ENCODE measurements at places on chromosomes 13 and 19. TPM values are rescaled to one million over a fixed set of nuclear protein-coding genes. Genes with fewer than 3 reads are reported as not detected.

Gene GAPDHS
- not detected for total RNA-seq

Gene MTUS2
- total RNA-seq, result 0.36 TPM

Gene ZNF253
- 4.0 TPM for total RNA-seq

Gene SLC25A42
- 5.6 TPM for total RNA-seq

Gene AP1M1
- total RNA-seq, result 49.5 TPM

- peak overlapping the region; percentile 71 for H3K27ac ChIP-seq
- H3K4me3 ChIP-seq, result no peak overlapping the region
- peaks cover 28% of the 10 kb centered on the region for H3K4me1 ChIP-seq
Measured at GRCh38 chr13:30409886-30410704, 12.2 kb upstream of the UBE2L5 start.

GRCh38 chr13:103640606-103641005 lies 574.4 kb upstream of the SLC10A2 start:
- DNase-seq, result no peak
- no peaks in the 10 kb centered on the region for H3K27me3 ChIP-seq
- H3K27ac ChIP-seq, result no peak overlapping the region
- no peak overlapping the region for H3K4me3 ChIP-seq
- no peaks in the 10 kb centered on the region for H3K4me1 ChIP-seq

- no peak overlapping the region for H3K27ac ChIP-seq
- no peak for DNase-seq
- peaks cover 17% of the 10 kb centered on the region for H3K4me1 ChIP-seq
- H3K36me3 ChIP-seq, result no peaks in the 10 kb centered on the region
- no peak overlapping the region for H3K4me3 ChIP-seq
Measured at GRCh38 chr13:99058527-99059495, 80.9 kb upstream of the DOCK9 start.

DNA sequence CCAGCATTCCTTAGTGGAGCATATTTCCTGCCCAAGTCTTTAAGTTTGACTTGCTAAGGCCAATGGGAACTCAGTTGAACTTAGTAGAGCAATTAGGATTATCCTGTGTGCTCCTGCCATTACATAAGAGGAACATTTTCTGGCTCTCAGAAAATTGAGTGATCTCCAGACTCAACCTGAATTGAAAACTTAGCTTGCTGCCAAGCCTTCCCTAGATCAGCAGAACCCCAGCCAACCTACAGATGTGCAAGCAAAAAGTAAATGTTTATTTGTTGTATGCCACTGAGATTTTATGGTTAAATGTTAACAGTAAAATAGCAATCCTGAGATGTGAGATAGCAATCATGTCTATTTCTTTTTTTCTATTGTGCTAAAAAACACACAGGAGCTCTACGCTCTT lies 350.9 kb downstream of the OLFM4 start:
- no peak overlapping the region for H3K4me3 ChIP-seq
- no peak for DNase-seq
- no peaks in the 10 kb centered on the region for H3K27me3 ChIP-seq
- H3K27ac ChIP-seq, result no peak overlapping the region
- H3K4me1 ChIP-seq, result no peaks in the 10 kb centered on the region
- no peaks in the 10 kb centered on the region for H3K36me3 ChIP-seq

DNA sequence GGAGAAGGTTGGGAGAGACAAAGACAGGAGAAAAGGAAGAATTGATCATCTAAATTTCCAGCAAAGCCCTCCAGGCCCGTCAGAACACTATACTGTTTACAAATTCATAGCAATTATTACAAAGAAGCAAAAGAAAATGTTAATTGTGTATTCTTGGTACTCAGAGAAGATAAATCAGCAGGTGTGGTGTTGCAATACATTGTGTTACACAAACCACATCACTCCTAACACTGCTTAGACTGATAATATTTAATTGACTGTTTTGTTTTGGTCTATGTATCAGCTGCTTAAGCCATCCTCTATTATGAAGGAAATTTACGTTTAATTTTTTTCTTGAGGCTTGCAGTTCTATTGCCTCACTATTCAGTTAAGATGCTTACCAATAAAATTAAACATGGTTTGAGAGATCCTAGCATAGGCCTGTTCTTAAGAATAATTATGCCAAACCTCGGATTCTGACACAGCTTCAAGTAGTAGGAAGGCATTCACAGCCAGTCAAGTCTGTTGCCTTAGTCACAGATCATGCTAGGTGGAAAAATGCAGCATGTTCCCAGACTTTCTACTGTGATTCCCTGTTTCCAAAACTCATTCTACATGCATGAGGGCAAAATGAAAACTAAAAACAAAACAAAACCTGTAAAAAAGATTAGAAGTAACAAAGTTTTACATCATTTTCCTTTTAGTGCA lies 129.2 kb downstream of the TBC1D4 start:
- no peaks in the 10 kb centered on the region for H3K27me3 ChIP-seq
- peaks cover 55% of the 10 kb centered on the region for H3K4me1 ChIP-seq
- no peak for DNase-seq
- peak overlapping the region; percentile 12 for H3K27ac ChIP-seq
- H3K36me3 ChIP-seq, result peaks cover 2% of the 10 kb centered on the region

DNA sequence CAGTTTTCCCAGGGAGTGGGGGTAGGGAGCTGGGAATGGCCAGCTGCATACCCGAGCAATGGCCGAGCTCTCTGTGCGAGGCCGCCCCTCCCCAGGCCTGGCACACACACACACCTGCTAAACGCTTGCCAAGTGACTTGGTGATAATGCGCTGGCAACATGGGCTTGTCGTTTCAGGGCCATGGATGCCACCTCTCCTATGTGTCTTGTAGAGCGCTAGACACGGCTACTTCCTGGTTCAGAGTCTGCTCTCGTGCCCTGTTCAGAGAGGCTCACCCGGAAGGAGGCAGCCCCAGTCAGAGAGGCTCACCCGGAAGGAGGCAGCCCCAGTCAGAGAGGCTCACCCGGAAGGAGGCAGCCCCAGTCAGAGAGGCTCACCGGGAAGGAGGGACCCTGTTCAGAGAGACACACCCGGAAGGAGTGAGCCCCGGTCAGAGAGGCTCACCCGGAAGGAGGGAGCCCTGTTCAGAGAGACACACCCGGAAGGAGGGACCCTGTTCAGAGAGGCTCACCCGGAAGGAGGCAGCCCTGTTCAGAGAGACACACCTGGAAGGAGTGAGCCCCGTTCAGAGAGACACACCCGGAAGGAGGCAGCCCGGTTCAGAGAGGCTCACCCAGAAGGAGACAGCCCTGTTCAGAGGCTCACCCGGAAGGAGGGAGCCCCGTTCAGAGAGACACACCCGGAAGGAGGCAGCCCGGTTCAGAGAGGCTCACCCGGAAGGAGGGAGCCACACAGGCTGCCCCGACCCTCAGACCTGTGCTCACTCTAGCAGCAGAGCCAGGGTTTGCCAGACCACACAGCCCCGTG lies 4.2 kb downstream of the ADPRHL1 start:
- peaks cover 7% of the 10 kb centered on the region for H3K4me1 ChIP-seq
- H3K27me3 ChIP-seq, result no peaks in the 10 kb centered on the region
- H3K36me3 ChIP-seq, result peaks cover 3% of the 10 kb centered on the region
- H3K4me3 ChIP-seq, result peak overlapping the region; percentile 65
- DNase-seq, result peak; percentile 87

DNA sequence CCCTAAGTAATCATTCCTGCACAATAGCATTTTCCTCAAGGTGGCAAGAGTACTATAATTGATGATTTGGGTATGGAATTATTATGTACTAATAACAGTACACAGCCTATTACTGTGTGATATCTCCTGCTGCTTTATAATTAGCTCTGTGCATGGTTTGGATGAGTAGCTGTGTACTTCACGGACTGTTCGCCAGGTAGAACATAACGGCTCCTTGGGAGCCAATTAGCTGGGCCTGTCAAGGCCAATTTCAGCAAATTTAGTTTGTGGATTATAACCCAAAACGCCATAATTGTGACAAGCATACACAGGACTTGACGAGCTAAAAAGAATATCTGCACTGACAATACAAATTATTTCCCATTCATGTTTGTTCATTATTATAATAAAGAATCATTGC lies 1584.2 kb downstream of the SLITRK1 start:
- H3K36me3 ChIP-seq, result no peaks in the 10 kb centered on the region
- no peaks in the 10 kb centered on the region for H3K27me3 ChIP-seq
- DNase-seq, result peak; percentile 2
- no peaks in the 10 kb centered on the region for H3K4me1 ChIP-seq
- no peak overlapping the region for H3K4me3 ChIP-seq
- no peak overlapping the region for H3K27ac ChIP-seq

GRCh38 chr13:34405410-34406181 lies 536.5 kb upstream of the NBEA start:
- H3K27ac ChIP-seq, result no peak overlapping the region
- no peaks in the 10 kb centered on the region for H3K4me1 ChIP-seq
- DNase-seq, result no peak
- no peaks in the 10 kb centered on the region for H3K27me3 ChIP-seq
- H3K4me3 ChIP-seq, result no peak overlapping the region
- H3K36me3 ChIP-seq, result no peaks in the 10 kb centered on the region

Data from osteoblast (primary cell).